ENCODE measurements at places on chromosomes 5 and 9. TPM values are rescaled to one million over a fixed set of nuclear protein-coding genes. Genes with fewer than 3 reads are reported as not detected.

Gene IL7R
- 472 TPM for total RNA-seq

- H3K27ac ChIP-seq = no peak overlapping the region
- no peaks in the 10 kb centered on the region for H3K36me3 ChIP-seq
Measured at GRCh38 chr5:82396871-82397514, 118.8 kb upstream of the RPS23 start.

DNA sequence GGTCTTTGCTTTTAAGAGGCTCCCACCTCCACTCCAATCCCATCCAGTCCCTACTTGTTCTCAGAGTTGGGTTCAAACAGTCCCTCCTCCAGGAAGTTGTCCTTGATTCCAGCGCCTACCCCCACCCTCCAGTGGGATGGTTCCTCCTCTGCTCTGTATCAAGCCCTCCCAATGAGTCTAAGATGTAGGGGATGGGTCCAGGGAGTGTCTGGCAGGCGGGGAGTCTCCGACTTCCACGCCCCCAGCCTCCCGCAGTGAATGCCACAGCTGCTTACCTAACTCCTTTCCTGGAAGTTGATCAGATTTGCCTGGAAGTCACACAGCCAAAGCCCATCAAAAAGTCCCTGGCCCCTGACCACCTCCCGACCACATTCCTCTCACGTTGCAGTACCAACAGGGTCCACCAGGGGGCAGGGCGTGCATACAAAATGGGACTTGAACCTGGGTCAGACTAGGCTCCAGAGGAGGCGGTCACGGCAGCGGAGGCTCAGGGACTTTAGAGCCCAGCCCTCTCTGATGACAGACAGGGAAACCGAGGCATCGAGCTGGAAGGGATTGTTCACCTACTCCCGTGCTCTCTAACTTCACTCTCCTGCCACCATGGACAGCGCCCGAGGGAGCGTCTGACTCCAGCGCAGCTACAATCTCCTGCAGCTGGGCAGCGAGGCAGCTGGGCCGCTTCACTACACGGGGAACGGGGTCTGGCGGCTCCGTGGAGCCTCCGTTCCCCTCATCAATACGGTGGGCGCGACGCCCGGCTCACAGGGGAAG lies 25.0 kb upstream of the TDRD7 start:
- DNase-seq = peak; percentile 83
- H3K4me3 ChIP-seq = no peak overlapping the region
- no peaks in the 10 kb centered on the region for H3K4me1 ChIP-seq
- H3K27me3 ChIP-seq = no peaks in the 10 kb centered on the region

- H3K27me3 ChIP-seq = peaks cover 4% of the 10 kb centered on the region
- H3K4me3 ChIP-seq = peak overlapping the region; percentile 84
- H3K27ac ChIP-seq = peak overlapping the region; percentile 77
- peaks cover 26% of the 10 kb centered on the region for H3K4me1 ChIP-seq
Measured at GRCh38 chr9:134066913-134067851, 644 bp downstream of the BRD3 start.

DNA sequence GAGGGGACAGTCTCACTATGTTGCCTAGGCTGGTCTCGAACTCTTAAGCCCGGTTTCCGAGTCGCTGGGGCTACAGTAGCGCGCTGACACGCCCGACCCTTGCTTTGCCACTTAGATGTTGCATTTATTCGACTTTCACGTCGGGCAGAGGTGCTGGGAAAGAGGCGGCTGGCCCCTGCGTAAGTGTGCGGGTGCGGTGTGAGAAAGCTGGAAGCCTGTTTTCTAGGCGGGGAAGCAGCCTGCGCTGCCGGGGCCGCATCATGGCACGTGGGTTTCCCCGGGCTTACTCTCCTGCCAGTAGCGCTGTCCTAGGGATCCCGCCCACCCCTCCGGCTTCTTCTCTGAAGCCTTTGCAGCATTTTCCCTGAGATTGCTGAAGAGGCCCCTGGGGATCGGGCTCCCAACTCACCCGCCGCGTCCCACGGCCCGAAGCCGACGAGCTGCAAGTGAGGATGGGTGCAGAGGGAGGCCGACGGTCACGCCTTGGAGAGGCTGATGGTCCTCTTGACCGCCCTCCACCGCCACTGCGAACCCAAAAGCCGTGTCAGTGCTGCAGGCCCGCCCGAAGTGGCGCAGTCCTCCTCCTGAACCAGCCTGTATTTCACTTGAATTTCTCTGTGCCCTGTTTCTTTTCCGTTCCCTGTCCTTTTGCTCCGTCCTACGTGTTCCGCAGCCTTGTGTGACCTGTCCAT lies 5.8 kb upstream of the TRIM41 start:
- H3K4me1 ChIP-seq = peaks cover 29% of the 10 kb centered on the region
- no peaks in the 10 kb centered on the region for H3K27me3 ChIP-seq

DNA sequence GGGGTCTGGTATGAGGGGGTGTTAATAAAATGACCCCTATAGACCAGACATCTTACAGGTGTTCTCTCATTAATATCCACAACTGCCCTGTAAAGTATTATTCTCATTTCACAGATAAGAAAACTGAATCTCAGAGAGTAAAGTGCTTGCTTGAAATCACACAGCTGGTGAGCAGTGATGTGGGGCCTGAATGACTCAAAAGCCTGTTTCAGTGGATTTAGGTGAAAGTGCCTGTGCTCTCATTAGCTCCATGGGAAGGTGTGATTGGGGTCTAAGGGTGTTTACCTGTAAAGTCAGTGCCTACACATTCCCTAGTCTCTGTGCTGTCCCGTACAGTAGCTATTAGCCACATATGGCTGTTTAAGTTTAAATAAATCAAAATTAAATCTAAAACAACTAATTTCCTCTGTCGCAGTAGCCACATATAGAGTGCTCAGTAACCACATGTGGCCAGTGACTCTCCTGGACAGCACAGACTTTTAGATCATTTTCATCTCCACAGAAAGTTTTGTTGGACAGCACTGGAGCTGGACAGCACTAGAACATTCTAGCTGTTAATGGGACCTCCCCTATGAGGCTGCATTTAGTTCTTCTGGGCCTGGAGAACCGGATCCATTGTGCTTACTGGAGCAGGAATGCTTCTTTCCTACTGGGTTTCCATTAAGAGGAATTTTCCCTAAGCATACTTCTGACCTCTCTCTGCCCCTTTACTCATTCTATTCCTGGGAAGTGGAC lies 52.5 kb upstream of the SEMA6A start:
- H3K36me3 ChIP-seq = no peaks in the 10 kb centered on the region
- no peak for DNase-seq
- no peaks in the 10 kb centered on the region for H3K27me3 ChIP-seq
- no peak overlapping the region for H3K4me3 ChIP-seq
- no peaks in the 10 kb centered on the region for H3K4me1 ChIP-seq
- H3K27ac ChIP-seq = no peak overlapping the region

GRCh38 chr9:110161940-110162339 lies 46.0 kb downstream of the C9orf152 start:
- H3K4me3 ChIP-seq = no peak overlapping the region
- H3K36me3 ChIP-seq = no peaks in the 10 kb centered on the region
- no peak for DNase-seq
- H3K4me1 ChIP-seq = peaks cover 18% of the 10 kb centered on the region
- no peak overlapping the region for H3K27ac ChIP-seq

Gene STK10
- 311 TPM for total RNA-seq

DNA sequence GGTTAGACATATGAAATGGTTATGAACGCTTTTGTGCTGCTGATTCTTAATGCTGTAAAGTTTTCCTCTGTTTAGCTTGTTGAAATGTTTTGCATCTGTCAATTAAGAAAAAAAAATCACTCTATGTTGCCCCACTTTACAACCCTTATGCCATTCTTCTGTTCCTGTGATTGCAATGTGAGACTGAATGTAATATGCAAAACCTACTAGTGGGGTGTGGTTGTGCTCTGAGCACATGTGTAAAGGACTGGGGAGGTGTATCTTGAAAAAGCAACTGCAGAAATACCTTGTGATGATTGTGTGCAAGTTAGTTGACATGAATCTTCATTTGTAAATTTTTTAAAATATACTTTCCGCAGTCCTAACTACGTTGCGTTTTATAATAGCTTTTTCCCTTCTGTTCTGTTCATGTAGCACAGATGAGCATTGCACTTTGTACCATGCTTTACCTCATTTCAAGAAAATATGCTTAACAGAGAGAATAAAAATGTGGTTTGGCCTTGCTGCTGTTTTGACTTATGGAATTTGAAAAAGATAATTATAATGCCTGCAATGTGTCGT lies 357.0 kb upstream of the PIK3R1 start:
- H3K36me3 ChIP-seq = no peaks in the 10 kb centered on the region
- no peaks in the 10 kb centered on the region for H3K4me1 ChIP-seq
- no peak for DNase-seq
- no peak overlapping the region for H3K27ac ChIP-seq
- H3K27me3 ChIP-seq = no peaks in the 10 kb centered on the region

DNA sequence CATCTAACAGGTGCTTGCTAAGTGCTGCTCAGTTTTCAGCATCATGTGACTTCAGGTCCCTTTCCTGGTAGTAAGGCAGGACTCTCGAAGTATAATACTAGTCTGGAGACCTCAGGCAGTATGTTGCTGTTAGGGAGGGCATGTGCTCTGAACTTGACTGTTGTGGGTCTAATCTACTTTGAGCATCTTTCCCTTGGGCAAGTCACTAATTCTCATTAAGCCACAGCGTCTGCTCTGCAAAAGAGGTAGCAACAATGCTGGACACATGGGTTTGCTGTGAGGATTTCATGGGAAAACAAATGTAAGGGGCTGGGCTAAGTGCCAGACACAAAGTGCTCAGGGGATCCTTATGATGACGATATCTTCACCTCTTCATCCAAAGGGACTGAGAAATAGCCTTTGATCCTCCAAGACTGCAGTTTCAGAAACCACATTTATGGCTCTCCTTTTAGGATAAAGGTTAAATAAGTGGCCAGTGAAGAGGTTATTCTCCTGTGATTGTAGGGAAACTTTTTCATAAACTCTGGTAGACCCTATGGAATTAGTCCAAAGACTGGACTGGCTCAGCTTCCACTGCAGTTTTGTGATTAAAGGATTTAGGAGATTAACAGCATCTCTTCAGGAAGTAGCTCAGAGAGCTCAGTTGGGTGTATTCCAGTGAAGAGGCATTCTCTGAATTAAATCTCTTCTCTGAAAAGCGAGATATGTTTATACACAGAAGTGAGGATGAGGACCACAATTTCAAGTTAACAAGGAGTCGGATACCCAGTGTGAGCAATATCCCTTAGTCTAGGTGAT lies 216.6 kb downstream of the SGCD start:
- no peaks in the 10 kb centered on the region for H3K36me3 ChIP-seq
- no peaks in the 10 kb centered on the region for H3K27me3 ChIP-seq
- H3K4me3 ChIP-seq = no peak overlapping the region
- DNase-seq = no peak
- no peaks in the 10 kb centered on the region for H3K4me1 ChIP-seq

DNA sequence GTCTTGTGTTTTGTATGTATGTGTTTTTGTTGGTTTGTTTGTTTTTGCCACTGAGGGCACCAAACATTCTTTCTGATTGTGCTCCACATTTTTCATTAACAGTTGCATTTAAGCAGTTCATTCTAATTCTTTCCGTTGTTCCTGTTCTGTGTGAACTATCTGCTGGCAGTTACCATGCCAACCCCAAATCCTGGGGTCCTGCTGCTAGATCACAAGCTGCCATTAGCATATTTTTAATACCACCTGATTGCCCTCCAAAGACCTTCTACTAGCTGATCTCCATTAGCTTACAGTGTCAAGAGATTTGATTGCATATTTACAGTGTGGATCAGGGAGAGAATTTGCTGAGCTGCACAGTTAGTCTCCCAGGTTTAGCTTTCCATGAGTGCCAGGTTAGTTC lies 40.6 kb upstream of the STARD4 start:
- H3K36me3 ChIP-seq = no peaks in the 10 kb centered on the region
- H3K4me1 ChIP-seq = no peaks in the 10 kb centered on the region
- no peaks in the 10 kb centered on the region for H3K27me3 ChIP-seq
- H3K27ac ChIP-seq = no peak overlapping the region

DNA sequence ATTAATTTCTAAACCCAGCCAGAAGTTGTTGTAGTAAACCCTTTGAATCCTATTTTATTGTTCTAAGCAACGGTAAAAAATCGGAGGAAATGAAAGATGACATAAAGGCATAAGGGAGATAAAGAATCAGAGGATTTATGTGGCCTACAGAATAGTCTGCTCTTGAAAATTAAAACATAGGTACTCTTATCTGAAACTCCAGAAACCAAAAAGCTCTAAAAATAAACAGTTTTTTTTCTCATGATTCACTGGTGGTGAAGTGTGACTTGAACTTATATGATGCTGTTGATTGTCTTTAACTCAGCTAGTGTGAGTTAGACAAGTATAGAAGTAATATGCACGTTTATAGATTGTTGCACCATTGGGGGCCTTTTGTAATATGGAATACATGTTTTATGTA lies 80.3 kb downstream of the HSD17B4 start:
- DNase-seq = no peak
- no peak overlapping the region for H3K27ac ChIP-seq
- peaks cover 12% of the 10 kb centered on the region for H3K36me3 ChIP-seq
- H3K27me3 ChIP-seq = no peaks in the 10 kb centered on the region
- H3K4me1 ChIP-seq = no peaks in the 10 kb centered on the region
- no peak overlapping the region for H3K4me3 ChIP-seq

DNA sequence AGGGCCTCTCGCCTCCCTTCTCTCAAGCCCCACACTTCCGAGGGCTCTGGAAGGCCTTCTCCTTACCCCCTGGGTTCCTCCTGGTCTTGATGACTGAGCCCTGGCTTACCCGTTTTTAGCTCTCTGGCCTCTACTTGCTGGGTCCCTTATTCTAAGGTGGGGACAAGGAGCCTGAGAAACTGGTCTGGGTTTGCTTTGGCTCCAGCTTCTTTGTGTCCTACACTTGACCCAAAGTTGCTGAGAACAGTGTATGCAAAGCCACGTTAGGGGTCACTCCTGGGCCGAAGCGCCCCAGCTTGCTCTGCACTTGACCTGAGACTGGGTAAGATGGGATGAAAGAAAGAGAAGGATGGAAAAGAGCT lies 788 bp downstream of the ZNF346 start:
- no peaks in the 10 kb centered on the region for H3K36me3 ChIP-seq
- H3K4me3 ChIP-seq = peak overlapping the region; percentile 62
- peaks cover 16% of the 10 kb centered on the region for H3K4me1 ChIP-seq
- DNase-seq = peak; percentile 28
